Amniotic epithelial cell (primary cell): ENCODE measurements at places on chromosomes 7 and 10.

GRCh38 chr10:55374060-55374459, 573.0 kb upstream of the PCDH15 start:
- DNase-seq, result no peak

DNA sequence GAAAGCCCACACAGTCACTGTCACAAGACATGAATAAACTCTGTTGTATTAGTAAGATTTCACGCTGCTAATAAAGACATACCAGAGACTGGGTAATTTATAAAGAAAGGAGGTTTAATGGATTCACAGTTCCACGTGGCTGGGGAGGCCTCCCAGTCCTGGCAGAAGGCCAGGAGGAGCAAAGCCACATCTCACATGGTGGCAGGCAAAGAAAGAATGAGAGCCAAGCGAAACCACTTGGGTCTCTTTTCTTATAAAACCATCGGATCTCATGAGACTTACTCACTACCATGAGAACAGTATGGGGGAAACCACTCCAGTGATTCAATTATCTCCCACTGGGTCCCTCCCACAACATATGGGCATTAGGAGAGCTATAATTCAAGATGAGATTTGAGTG, 110.2 kb downstream of the ST8SIA6 start:
- peak; percentile 18 for DNase-seq

- no peak for DNase-seq
These were observed 389.6 kb upstream of the PODXL start for GRCh38 chr7:131945957-131946544.

DNA sequence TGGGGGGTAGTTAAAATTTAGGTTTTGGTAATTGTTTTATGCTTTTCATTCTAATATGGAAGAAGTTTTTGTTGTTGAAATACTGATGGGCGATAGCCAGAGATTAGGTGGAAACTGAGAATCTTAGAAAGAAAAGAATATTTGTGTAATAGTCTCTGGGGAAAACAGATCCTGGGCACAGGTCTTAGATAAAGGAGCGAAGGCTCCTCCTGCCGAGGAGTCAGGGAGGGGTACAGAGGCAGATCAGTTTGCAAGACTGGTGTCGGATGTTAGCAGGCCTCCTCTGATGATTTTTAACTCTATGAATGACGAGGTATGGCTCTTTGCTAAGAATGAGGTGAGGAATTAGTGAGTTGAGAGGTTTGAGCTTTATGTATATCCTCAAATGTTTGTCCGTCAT, 339.7 kb downstream of the HGF start:
- DNase-seq, result peak; percentile 15

DNA sequence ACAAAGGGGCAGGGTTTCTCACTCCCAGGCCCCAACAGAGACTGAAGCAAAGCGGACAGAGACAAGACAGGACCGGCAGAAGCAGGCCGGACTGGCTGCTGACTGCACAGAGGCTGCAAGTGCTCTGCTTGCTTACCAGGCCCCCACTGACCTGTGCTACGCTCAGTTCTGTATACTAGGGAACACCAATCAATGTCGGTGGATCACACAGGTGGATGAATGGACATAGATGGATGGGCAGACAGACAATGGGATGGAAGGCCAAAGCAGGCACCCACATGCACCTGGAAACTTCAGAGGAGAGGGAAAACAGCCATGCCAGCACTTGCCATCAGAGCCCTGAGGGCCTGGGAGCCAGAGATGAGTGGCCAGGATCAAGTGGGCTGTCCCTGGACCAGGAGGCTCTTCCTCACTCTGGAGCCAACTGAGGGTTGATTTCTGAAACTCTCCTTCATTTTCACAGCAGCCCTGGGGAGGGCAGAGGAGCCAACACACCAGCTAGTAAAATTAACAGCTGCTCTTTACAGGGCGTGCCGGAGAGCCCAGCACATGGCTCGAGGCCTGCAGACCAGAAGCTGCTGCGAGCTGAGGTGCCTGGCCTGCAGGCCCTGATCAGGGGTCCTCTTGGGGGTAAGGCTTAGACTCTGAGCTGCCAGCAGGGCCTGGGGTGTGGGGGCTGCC, 243.6 kb downstream of the KCNMA1 start:
- no peak for DNase-seq

GRCh38 chr7:116185956-116186355, 24.4 kb upstream of the TES start:
- DNase-seq, result peak; percentile 44

DNA sequence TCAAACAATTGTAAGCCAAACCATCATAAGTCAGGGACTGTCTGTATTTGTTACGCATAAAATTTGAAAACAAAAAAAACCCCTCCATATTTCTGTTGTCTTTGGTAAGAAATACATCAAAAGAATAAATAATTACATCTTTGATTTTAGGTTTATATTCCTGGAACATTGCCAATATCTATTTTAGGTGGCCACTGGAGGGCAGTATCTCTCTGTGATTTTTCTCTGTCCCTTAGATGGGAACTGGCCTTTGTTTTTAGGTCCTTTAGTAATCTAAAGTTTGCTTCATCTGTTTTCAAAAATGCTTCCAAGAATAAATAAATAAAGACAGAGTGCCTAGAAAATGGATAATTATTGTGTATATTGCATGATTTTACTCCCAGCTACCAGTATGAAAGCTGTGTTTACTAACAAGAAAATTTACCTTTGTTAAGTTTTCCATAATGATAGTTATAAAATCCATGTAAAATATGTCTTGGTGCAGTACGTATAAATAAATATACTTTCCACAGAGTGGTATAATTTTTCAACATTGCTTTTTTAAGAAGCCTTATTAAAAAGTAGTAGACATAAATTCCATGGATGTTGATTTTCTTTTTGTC, 64.2 kb downstream of the PHYHIPL start:
- peak; percentile 33 for DNase-seq

DNA sequence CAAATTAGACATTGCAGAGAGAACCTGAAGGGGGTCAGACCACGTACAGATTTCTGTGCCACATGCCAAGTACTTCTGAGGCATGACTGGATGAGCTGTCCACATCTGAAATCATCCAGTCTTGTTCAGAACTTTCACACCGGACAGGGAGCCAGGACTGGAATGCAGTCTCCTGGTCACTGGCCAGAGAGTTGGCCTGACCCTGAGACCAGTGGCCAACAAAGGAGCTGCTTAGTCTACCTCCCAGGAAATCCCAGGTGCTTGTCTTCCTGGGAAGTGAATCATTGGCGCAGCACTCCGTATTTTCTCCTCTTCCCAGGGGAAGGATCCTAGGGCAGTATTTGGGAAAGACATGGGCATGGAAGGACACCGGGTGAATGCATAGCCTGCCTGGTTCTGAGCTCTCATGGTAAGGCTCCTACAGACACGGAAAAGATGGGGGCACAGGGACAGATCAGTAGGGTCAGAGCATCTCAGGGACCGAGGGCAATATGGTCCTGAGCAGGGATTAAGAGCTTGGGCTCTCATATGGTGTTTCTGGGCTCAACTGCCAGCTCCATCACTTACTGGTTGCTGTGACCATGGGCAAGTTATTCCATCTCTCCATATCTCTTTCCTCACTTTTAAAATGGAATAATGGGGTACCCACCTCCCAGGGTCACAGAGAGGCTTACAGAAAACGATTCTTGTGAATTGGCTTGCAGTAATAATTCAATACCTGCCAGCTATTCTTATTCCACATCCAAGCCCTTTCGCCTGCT, 1.3 kb upstream of the SCD start:
- DNase-seq, result peak; percentile 77

DNA sequence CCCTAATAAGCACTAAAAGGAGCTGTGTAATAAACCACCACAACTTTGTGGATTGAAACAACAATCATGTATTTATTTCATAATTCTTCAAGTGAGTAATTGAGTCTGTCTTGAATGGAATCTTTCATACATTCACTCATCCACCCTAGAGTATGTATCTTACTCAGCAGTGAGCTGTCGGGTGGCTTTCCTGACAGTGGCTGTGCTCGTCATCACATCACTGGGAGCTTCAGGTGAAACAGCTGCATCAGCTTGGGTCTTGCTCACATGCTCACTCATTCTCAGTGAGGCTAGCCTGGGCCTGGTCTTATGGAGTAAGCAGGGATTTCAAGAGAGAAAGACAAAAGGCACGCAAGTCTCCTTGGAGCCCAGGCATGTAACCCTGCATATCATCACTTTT, 271.4 kb downstream of the POM121L12 start:
- DNase-seq, result no peak

GRCh38 chr7:64433590-64433989, 119.8 kb downstream of the ZNF736 start:
- no peak for DNase-seq

GRCh38 chr10:14683256-14683655, 91.4 kb downstream of the FAM107B start:
- DNase-seq, result no peak

- no peak for DNase-seq
These were observed 47.6 kb upstream of the NANOS1 start for GRCh38 chr10:118981946-118982345.

DNA sequence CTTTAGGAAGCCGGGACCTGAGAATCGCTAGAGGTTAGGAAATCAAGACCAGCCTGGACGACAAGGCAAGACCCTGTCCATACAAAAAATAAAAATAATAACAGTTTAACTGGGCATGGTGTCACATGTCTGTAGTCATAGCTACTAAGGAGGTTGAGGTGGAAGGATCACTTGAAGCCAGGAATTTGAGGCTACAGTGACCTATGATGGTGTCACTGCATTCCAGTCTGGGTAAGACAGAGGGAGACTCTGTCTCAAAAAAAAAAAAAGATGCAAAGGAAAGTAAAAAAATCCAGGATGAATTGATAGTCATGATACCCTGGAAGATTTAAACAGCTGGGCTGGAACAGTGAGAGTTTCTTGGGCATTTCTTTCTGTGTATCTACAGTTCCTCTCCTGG, 463.2 kb downstream of the GALNT17 start:
- no peak for DNase-seq

GRCh38 chr10:77631241-77631640, 6.4 kb downstream of the KCNMA1 start:
- DNase-seq, result no peak

DNA sequence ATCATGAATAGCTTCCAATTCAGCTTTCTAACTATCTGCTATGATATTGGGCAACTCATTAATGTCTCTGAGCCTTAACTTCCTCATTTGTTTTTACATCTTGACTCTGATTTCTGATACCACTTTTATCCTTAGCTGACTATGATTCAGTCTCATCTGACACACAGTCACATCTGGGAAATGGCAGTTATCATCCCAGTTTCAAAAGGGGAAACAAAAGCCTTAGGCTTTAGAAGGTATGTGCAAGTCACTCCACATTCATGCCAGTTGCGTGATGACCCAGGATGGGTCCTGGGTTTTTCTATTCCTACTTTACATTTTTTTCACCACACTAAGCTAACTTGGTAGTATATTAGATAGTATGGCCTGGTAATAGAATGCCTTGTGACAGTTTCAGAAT, 12.7 kb downstream of the SCIN start:
- DNase-seq, result peak; percentile 52

GRCh38 chr7:158710651-158711102, 6.1 kb upstream of the NCAPG2 start:
- peak; percentile 98 for DNase-seq

GRCh38 chr7:44278451-44279161, 46.8 kb downstream of the CAMK2B start:
- DNase-seq, result no peak

- peak; percentile 43 for DNase-seq
These were observed 22.2 kb upstream of the SH2B2 start for GRCh38 chr7:102264367-102264891.

- DNase-seq, result no peak
These were observed 516.1 kb downstream of the CCSER2 start for GRCh38 chr10:84844461-84844860.

- DNase-seq, result no peak
These were observed 956.9 kb upstream of the ZNF722 start for GRCh38 chr7:63041786-63042185.

DNA sequence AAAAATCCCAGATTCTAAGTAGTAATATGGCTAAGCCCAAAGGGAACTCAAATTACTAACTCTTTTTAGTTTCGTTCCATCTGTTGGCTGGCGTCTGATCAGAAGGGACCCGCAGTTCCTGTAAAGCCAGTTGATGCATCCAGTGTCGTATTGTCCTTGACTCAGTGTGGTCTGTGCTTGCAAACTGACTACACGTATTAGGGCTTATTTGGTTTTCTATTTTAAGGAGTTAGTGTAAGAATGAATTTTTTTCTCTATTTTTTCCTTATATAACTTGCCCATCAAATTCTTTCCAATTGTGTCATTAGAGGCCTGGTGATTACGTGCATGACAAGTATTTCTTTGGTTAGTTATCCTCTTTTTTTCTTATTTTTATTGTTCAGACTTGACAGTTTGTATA, 9.7 kb downstream of the ABCA13 start:
- no peak for DNase-seq

GRCh38 chr10:14601326-14601725, 173.4 kb downstream of the FAM107B start:
- no peak for DNase-seq

GRCh38 chr7:124930173-124930623, 573 bp upstream of the POT1 start:
- DNase-seq, result no peak
